ENCODE measurements at places on chromosomes 4 and X.

GRCh38 chr4:159508917-159509500 lies 406.1 kb downstream of the RAPGEF2 start:
- DNase-seq: no peak

- DNase-seq: no peak
Measured at GRCh38 chrX:151711154-151711553, 4.7 kb upstream of the FATE1 start.

DNA sequence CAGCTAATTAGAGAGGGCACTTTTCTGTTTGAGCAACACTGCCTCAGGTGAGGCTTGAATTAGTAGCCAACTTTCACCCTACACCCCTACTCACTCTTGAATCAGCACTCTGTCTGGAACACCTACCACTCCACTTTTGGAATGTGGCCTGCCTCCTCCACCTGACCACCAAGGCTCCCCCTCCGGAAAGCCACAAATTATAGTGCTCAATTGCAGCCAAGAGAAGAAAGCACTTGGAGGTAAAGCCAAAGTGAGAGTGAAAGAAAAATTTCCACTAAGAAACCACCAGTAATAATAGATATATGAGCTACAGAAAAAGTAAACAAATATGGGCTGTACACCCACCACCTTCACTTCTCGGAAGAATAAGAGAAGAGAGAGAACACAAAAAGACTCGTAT lies 41.1 kb downstream of the PPP3CA start:
- DNase-seq: no peak

GRCh38 chrX:50988649-50989048 lies 78.1 kb downstream of the BMP15 start:
- peak; percentile 16 for DNase-seq

DNA sequence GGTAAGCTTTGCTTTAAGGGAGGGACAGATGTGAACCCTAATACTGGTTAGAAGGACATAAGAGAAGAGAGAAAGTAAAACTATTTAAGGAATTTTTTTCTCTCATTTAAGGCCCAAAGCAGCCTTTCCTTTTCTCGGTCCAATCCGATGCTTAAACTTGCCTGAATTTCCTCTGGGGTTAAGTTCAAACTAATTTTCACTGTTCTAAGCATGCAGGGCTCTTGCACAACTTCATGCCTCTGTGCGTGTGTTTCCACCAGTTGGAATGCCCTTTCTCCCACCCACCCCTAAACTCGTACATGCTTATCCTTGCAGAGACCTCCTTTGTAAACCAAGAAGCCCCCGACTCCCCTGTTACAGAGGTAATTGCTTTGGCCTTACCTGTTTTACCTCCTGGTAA lies 204.7 kb downstream of the CBR4 start:
- DNase-seq: no peak

- DNase-seq: no peak
Measured at GRCh38 chr4:38917481-38918025, 49.9 kb downstream of the FAM114A1 start.

- DNase-seq: no peak
Measured at GRCh38 chr4:135548711-135549110, 1347.1 kb upstream of the PABPC4L start.

DNA sequence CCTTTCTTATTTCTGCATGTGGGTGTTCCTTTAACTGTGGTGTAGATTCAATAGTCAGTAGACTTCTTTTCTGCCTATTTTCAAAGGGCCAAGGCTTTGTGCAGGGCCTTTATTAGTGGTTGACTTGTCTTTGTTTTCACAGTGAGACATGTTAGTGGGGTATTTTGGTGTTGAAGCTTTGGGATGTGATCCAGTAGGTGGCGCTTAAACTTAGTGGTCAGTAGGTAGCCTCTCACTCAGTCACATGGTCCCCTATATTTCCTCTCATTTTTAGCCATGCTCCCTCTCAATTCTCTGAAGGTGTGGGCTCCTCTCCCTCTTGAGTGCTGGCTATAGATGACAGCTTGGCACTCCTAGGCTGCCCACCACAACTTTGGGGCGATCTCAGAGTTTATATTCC lies 23.4 kb upstream of the SLC10A7 start:
- DNase-seq: no peak

DNA sequence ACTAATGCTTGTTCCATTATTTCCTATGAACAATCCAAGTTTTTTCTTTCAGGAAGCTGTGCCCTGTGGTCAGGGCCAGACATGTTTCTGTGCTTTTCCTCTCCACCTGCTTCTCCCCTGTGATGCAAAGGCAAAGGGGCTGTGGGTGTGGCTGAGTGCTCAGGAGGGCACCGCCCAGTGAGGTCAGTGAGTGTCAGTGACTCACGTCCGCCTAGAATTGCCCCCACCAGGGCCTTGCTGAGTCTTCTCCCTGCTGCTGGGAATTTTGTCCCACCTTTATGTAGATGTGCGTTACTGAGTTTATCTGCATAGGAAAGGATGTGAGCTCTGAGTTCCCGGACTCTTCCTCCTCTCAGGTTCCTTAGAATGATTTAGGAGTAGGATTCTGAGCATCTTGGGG lies 283.2 kb downstream of the DCHS2 start:
- no peak for DNase-seq

DNA sequence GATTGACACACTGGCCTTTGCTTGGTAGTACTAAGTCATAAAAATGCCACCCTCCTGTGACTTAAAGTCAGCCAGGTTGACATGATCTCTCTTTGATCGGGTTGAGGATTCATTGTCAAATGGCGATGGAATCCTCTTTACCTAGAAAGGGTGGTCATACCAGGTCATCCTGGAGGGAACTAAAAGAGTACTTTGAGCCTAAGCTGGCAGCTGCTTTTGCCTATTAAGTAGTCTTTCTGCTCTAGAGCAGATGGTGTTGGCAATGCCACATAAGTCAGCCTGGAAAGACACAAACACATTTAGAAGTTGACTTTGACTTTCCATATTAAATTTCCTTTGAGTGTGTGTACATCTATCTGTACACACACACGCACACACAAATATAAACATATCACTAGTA lies 39.2 kb upstream of the C4orf54 start:
- no peak for DNase-seq

GRCh38 chrX:95063554-95063953 lies 1389.5 kb downstream of the FAM133A start:
- DNase-seq: no peak
